ENCODE measurements at places on chromosomes 7 and 10. TPM values are rescaled to one million over a fixed set of nuclear protein-coding genes. Genes with fewer than 3 reads are reported as not detected.

The FGF8 gene
- not detected for total RNA-seq

The VIM gene
- total RNA-seq = 6,679 TPM

The GIMAP7 gene
- total RNA-seq = not detected

The CLCN1 gene
- total RNA-seq = not detected

All from pericardium fibroblast (primary cell).